ENCODE measurements at places on chromosomes 4 and X.
A peak's percentile ranks its signal among the peaks of the same experiment; 100 is the strongest.

- no peak for DNase-seq
These were observed 22.8 kb downstream of the GPAT3 start for GRCh38 chr4:83558680-83559079.

DNA sequence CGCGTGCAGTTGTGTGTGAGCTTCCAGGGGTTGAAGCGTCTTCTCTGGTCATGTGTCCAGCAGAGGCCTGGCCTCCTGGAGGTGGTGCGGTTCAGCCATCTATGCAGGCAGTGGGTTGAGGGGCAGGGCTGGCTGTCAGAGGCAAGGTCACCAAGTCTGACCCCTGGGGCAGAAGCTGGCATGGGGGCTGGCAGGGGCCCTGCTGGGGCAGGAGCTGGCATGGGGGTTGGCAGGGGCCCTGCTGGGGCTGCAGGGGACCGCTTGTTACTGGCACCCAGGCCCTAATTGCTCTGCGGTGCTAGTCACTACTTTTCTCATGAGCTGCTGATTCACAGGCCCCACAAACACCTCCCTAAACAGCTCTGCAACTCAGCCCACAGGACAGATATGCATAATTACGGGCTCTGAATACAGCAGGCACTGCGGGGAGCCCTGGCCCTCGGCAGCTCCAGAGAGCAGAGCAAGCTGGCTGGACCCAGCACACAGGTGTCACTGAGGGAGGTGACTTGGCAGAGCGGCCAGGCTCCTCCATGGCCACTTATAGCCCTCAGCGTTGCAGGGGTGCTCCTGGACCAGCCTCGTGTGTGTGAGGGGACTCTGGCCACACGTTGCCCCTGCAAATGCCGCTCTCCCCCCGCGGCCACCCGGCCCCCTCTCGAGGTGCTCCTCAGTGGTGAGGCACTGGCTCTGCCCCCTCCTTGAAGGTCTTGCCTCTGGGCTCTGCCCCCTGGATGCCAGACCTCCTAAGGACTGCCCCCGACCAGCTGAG lies 32.7 kb downstream of the CPLX1 start:
- DNase-seq, result no peak

DNA sequence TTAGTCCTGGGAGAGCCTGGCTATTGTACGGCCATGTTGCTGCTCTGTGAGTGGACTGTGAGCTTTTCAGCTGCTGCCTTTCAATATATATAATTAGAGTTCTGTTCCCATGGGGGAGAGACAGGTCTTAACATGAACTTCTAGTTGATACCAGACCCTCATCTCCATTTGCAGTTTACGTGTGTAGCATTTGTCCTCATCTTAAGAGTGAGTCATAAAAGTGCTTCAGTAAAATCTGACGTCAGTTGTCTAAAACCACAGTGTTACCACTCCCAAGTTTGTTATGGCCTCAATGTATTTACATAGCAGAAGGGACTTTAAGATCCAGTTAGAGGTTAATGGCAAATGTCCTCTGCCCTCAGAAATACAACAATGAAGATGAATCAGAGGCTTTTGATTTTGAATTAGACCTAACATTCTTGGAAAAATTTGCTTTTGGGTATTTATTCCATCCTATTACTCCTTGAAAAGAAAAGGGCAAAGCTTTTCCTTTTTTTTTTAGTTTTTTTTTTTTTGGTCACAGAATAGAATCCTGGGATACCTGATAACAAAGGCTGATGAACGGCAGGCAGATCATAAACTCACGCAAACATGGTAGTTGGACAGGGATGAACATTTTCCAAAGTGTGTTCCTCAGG lies 38.6 kb downstream of the PHOX2B start:
- DNase-seq, result peak; percentile 56

- DNase-seq, result peak; percentile 58
These were observed 16.2 kb upstream of the ZCCHC12 start for GRCh38 chrX:118807151-118808017.

DNA sequence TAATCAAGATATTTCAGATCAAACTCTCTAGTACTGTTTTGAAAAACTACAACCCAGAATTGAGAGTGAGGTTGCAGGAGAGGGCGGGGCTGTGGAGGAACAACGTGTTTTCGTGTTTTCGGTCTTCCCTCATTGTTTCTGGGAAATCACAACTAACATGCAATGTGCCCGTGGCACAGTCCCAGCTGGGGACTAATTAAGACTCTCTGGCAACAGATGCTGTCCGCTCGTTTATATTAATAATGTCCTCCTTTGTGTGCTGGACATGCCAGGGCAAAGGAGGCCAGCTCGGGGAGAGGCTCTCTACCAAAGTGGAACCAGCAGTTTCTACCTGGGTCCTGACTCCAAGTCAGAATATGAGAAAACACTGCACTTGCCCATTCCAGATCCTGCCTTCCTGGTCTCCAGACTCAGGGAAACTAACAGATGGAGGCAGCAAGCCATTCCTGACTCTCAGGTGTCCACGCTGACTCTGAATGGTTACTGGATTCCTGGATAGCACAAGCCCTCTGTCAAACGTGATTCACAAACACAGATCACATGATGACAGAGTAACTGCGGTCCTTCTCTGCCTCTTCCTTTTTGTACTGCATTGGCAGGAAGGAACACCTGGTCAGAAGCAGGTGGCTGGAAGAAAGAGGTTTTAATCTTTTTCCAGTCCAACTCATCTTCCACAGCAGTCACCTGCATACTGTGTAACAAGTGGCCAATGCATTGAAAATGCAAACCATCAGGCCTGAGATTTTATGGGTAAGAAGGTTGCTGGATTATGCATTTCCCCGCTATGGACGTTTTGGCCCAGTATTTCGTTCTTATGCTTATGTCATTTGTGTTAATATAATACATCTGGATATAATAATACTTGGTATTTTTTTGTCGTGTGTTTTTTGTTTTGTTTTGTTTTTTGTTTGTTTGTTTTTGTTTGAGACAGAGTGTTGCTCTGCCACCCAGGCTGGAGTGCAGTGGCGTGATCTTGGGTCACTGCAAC lies 65.0 kb downstream of the COQ2 start:
- peak; percentile 2 for DNase-seq

DNA sequence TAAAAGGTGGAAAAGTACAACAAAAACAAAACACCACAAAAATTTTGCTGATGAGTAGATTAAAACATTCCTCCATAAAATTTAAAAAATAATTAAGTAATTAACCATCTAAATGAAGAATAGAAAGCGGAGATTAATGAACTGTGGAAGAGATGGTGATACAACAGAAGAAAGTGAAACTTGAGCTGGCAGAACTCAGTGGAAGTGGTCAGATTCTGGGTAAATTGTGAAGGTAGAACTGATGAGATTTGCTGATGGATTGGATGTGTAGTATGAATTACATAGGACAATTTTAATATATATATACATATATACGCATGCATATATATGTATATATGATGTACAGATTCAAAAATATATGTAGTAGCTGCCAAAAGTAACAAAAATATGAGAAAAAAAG lies 73.9 kb downstream of the AMOT start:
- DNase-seq, result no peak

DNA sequence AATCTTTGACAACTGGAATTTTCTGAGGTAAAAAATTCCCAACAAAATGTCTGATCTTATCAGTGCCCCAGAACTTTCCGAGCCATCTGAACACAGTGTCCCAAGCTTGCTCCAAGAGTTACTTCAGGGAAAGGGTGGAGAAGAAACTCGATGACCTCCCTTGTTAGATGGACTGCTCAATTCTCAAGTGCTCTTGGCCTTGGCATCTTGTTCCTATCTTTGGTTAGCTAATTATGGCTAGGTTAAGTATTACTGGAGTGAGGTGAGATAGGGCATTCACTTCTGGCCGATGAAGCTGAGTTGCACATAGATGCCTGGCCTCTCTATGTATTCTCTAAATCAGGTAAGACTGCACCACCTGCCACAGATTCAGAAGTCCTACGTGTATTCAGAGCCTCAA lies 9.1 kb upstream of the S100G start:
- DNase-seq, result no peak

DNA sequence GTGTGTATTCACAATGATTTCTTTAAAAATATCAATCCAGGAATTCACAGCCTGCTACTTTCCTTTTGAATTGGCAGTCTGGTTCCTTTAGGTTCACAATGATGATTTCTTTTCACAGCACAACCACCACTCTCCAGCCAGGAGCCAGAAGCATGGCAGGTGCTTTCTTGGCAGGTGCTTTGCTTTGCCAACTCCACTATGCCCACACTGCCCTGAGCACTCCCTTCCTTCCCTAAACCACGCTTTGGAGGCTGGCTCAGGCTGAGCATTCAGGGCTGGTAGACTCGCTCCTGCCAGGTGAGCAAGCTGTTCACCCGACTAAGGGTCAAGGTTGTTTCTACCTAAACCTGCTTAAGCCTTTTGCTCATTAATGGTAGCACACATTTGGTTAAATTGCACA lies 184.5 kb downstream of the SH3KBP1 start:
- DNase-seq, result no peak

- no peak for DNase-seq
These were observed 69.6 kb upstream of the MTNR1A start for GRCh38 chr4:186624951-186625350.

- DNase-seq, result no peak
These were observed at the start of gene SRPX2 for GRCh38 chrX:100643956-100644860. SRPX2 (plus strand) TSS chrX:100644199; CDS start chrX:100646323, 2,124 bp downstream.

DNA sequence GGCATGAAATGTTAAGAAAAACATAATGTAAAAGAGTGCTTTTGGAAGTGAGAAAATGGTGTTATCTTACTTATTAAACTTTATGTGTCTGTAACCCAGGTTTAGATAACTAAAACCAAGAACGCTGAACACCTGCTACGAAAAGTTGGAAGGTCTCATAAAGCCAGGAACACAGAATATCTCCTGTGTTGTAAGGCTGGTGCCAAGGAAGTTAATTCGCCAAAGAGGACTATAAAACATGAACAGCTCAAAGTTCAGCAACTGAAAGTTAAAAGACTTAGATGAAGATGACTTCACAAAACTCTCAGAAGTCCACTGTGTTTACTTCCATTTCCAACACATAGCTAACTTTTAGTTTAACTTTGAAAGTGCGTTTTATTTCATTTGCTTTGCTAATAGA lies 54.3 kb downstream of the GPRIN3 start:
- DNase-seq, result no peak

DNA sequence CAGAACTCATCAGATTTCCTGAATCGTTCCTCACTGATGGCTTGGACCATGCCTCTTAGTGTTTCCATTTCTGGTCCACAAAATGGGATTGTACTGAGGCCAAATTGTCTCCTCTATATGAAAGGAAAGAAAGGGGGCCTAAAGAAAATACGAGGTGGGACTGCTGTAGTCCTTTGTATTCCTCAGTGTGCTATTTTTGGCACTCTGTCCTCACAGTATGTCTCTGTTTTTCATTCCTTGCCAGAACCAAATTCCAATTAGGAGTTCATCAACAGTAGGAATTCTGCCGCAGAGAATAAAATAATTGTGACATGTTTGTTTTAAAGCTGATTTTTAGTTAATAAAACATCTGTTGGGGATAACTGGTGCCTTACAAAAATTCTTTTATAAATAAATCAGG lies 515.7 kb downstream of the SMARCA1 start:
- no peak for DNase-seq
